ENCODE measurements at places on chromosomes 11 and 22.

- DNase-seq: no peak
These were observed 1130.3 kb upstream of the CNTN5 start for GRCh38 chr11:97890466-97890865.

DNA sequence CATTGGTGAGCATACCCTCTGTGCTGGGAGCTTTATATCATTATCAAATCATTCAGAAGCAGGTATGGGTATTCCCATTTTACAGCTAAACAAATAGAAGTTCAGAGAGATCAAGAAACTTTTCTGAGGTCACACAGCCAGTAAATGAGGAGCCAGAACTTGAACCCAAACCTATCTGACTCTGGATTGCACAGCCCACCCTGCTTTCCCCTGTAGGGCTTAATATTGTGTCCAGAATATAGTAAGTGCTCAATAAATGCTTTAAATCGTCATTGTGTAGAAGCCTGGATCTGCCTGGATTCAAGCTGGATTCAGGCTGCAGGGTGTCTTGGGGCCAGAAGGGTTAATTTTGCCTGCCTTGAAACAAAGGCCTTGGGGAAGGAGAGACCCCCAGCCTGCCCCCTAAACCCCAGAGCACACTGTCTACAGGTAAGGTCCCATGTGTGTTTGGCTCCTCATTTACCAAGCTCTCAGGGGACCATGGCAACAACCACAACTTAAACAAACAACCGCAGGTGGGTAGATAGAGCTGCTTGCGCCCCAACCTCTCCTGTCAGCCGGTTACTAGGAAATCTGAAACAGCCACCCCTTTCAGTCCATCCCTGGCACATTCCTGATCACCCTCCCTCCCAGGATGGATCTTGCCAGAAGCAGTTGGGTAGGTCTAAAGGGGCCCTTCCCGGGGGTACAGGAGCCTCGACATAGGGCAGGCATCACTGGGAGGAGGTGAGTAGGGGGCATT, 3.0 kb upstream of the SEC14L3 start:
- DNase-seq: peak; percentile 34

GRCh38 chr11:118911880-118912741, 13.6 kb downstream of the BCL9L start:
- peak; percentile 72 for DNase-seq

GRCh38 chr11:2837096-2837601, 48.4 kb downstream of the CDKN1C start:
- DNase-seq: no peak

DNA sequence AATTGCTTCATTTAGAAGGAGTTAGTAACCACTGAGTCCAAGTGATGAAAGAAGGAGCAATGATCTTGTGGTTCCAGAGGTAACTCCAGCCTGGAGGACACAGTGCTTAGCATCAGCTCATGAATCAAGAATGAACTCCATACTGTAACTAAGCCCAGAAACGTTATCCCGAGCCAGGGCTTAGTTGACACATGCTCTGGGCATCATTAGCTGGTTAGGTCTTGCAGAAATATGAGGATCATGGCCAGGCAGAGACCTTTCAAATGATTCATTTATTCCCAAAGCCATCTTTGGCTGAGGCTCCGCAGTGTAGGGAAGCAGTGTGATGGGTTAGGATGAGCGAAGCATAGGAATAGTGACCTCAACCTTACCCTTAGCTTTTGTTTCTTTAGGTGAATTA, 277.4 kb downstream of the FAM76B start:
- no peak for DNase-seq

GRCh38 chr11:131823772-131824171, 453.4 kb downstream of the NTM start:
- no peak for DNase-seq

GRCh38 chr11:130203766-130204702, 44.5 kb downstream of the ST14 start:
- no peak for DNase-seq

DNA sequence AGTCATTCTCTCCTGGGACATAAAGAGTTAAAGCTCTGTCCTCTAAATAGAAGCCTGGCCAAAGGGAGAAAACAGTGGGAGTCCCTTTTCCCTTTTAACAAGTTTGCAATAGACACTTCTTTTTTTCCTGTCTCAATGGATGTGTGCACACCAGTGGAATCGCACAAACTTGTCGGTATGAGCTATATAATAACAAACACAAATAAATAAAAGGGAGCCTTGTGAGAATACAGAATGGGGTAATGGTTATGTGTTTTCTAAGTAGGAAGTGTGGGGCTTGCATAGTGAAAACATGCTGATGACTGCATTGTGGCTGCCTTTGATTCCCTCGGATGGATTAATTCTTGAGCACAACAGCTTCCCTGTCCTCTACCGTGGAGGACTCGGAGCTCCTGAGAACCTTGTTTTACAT, 131.9 kb downstream of the WNT7B start:
- no peak for DNase-seq

DNA sequence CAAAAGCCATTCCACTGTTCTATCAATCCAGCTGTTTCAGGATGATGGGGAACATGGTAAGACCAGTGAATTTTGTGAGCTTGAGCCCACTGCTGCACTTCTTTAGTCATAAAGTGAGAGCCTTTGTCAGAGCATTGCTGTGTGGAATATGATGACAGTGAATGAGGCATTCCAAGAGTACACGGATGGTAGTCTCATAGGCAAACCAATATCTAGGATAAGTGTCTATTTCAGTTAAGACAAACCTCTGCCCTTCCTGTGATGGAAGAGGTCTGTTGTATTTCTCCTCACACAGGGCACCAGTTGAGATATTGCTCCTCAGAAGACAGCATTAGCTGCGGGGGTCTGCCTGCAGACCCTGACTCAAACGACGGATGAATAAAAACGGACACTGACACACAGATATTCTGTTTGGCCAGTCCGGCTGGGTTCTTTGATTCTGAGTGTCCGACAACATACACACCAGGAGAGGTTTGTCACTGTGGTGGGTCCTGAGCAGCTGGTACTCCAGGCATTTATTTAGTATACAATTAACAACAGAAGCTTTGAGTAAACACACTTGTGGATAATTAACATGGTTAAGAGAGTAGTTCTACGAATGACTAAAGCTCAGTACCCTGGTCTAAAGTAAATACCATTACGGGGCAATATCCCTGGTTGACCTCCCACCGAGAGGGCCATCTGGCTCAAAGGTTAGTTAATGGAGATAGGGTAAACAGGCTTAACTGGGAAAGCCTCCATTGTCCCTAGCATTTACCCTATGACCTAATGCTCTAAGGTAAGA, 121.7 kb downstream of the ZNF280B start:
- no peak for DNase-seq

DNA sequence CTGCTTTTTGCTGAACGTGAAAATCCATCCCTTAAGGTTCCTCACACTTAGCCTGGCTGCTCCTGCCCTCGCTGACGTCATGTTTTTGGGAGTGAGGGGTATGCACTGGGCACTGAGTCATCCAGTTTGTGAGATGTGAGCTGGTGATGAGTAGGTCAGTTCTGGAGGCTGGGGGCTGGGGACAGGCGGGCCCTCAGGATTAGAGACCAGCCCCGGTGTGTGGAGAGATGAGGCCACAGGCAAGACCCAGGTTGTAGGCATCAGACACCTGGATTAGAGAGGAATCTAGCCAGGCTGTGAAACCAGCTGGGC, 9.2 kb downstream of the KCNC1 start:
- DNase-seq: no peak

- DNase-seq: no peak
These were observed 64.2 kb downstream of the RAB30 start for GRCh38 chr11:83007477-83007876.

DNA sequence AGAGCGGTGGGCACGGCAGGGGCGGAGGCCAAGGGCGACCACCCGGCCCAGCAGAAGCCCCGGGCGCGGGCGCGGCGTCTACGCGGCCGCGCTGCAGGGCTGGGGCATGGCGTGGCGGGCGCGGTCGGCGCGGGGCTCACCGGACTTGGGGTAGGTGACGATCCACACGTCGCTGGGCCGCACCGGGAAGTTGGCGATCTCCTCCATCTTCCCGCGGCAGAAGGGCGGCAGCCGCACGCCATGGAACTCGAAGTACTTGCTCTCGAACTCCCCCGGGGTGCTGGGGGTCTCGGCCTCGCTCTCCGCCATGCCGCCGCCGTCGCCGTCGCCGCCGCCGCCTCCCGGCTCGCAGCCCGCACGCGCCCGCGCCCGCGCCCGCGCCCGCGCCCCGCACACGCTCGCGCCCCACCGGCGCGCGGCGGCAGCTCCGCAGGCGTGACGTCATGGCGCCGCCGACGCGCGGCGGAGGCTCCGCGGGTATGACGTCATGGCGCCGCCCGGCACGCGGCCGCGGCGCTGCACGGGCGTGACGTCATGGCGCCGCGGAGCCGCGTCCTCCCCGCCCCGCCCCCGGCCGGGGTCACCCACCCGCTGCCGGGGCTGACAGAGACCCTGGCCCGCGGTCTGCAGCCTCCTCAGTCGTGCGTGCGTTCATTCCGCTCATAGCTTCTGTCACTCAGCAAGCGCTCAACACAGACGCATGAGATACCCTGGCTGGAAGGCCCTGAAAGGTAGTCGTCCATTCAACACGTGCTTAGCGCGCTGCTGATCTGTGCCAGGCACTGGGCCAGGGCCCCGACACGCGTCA, at the start of gene SULT4A1:
Gene SULT4A1, minus strand, starts transcription at position 440 of the 808 bp plus-strand sequence. Its CDS starts 131 bp downstream, at position 309.
- DNase-seq: no peak

GRCh38 chr11:1335264-1335810, 25.9 kb upstream of the TOLLIP start:
- DNase-seq: no peak

GRCh38 chr11:73395297-73396208, 19.4 kb downstream of the RELT start:
- DNase-seq: no peak

All from CD4-positive, alpha-beta T cell treated with Interleukin-10 for 1 hour (primary cell).